Dermis microvascular lymphatic vessel endothelial cell (primary cell): ENCODE measurements at places on chromosomes 1 and 21. TPM values are rescaled to one million over a fixed set of nuclear protein-coding genes. Genes with fewer than 3 reads are reported as not detected.

- DNase-seq = peak; percentile 13
Measured at GRCh38 chr1:160400223-160400645, at the start of gene VANGL2. VANGL2 (plus strand) TSS chr1:160400564; CDS start chr1:160415838, 15,274 bp downstream.

DNA sequence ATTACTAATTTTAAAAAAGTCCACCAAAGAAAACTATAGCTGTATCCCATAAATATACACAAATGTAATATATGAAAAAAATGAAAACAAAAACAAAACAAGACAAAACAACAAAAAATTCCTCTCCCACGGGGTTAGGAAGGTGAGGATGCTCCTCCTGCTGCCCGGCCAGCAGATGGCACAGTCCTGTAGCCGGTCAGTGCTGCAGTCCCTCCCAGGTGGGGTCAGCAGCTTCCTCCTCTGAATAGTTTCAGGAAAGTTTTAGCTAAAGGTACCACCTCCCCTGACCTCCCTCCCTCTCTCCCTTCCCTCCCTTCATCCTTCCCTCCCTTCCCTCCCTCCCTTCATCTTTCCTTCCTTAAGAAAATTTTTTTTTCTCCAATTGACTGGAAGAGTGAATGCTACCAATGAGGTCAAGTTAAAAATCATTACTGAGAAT lies 67.8 kb upstream of the BCL10 start:
- DNase-seq = peak; percentile 83

DNA sequence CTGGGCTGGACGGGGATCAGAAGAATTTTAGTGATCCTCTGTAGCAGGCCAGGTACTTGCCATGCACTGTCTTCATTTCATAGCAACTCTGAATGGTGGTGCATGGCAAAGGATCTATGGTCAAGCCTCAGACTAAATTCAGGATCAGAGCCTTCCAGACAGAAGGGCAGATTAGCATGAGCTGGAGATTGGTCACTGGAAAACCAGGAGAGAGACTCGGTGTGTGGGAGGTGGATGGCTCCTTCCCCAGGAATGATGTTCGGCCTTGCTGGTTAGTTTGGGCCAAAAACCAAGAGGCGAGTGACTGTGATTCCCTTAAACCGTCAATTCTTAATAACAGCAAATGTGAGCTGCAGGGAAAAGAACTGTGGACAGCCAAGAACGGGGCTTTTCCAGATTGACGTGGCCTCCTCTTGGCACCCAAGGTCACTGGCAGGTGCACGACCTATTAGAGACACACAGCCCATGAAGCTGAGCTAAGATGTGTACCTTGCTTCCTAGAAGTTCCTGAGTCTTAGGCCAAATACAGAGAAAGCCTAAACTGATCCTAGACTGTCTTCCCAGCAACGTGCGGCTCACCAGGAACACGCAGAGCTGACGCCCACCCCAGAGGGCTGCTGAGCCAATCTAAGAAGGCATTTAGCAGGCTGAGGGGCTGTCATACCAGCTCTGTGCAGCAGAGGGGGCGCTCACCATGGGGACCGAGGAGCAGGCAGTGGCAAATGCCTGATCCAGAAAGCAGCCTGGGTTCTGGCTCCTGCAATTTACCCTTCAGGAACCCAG lies 18.5 kb downstream of the ALDH4A1 start:
- DNase-seq = peak; percentile 38

DNA sequence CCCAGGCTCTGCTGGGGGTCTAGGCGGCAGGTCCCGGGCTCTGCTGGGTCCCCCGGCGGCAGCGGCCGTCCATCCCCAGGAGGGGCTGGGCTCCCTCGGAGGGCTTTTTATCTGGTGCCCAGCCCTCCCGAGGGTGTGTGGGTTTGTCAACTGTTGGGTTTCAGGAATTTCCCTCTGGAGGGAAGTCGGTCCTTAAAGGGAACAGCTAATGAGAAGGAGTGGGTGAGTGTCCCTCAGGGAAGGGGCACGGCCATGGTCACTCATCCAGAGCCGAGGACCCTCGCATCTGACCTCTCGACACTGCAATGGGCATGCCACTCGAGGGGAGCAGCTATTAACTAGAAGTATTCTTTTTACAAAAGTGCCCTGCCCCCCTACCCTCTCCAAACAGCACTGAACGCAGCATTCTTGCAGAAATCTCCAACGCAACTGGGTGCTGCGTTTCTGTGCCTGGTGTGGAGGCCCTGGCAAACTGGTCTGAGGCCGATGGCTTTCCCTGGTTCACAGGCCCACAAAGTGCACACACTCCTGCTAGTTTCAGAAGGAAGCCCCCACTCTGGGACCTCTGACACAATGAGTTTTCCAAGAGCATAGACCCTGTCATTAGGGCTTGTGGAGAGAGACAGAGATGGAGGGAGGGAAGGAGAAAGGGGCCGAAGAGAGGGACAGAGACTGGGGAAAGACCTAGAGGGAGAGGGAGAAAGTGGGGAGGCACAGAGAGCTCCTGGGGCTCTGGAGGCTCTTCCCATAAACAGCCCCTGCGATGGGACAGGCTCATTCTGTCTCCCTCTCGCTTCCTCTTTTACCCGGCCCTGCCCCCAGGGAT lies 1.0 kb upstream of the TSPEAR start:
- DNase-seq = no peak

GRCh38 chr1:204945565-204945977 lies 74.9 kb downstream of the NFASC start:
- DNase-seq = no peak

The C1orf226 gene
- total RNA-seq = under 0.01 and 0.13 TPM in 2 replicates

The MYOG gene
- total RNA-seq = not detected in 2 replicates

The EPHB2 gene
- 26.6 and 41.2 TPM in 2 replicates for total RNA-seq

- DNase-seq = no peak
Measured at GRCh38 chr21:45074818-45075595, 627 bp downstream of the ADARB1 start.

GRCh38 chr1:40039245-40039756 lies 1.2 kb upstream of the CAP1 start:
- DNase-seq = no peak

- no peak for DNase-seq
Measured at GRCh38 chr1:180288940-180289339, 58.9 kb downstream of the LHX4 start.
